ENCODE measurements at places on chromosomes 11 and 22. TPM values are rescaled to one million over a fixed set of nuclear protein-coding genes. Genes with fewer than 3 reads are reported as not detected.

OR8D1 gene
- not detected for total RNA-seq

ACRV1 gene
- total RNA-seq = not detected

RIC3 gene
- 2.8 TPM for total RNA-seq

PPARA gene
- total RNA-seq = 2.4 TPM

PNPLA3 gene
- 0.97 TPM for total RNA-seq

ELMOD1 gene
- total RNA-seq = 0.05 TPM

KIRREL3 gene
- 12.0 TPM for total RNA-seq

OR52E8 gene
- total RNA-seq = not detected

CHRDL2 gene
- total RNA-seq = 4.6 TPM

SCARF2 gene
- 0.86 TPM for total RNA-seq

PTH gene
- total RNA-seq = not detected

CFL1 gene
- total RNA-seq = 1,998 TPM

MS4A13 gene
- not detected for total RNA-seq

TRIM51 gene
- total RNA-seq = not detected

TPBGL gene
- 0.09 TPM for total RNA-seq

FIBIN gene
- not detected for total RNA-seq

OR10A5 gene
- not detected for total RNA-seq

KDELR3 gene
- 18.2 TPM for total RNA-seq

PGR gene
- total RNA-seq = 0.01 TPM

SLC16A8 gene
- total RNA-seq = not detected

MRGPRX4 gene
- not detected for total RNA-seq

THY1 gene
- 12.2 TPM for total RNA-seq

SPATA19 gene
- total RNA-seq = not detected

FOSL1 gene
- 111 TPM for total RNA-seq

LRRC4C gene
- total RNA-seq = not detected

RHOD gene
- 44.0 TPM for total RNA-seq

CREB3L1 gene
- total RNA-seq = 3.7 TPM

Data from A549 treated with Hydrocortisone at 1 μM for 4 hours (cell line).